ENCODE measurements at places on chromosomes 6 and 20. TPM values are rescaled to one million over a fixed set of nuclear protein-coding genes. Genes with fewer than 3 reads are reported as not detected.

VGLL2 gene
- total RNA-seq = not detected

KHDRBS2 gene
- total RNA-seq = not detected

GLO1 gene
- total RNA-seq = 273 TPM

BLOC1S5 gene
- 20.8 TPM for total RNA-seq

OPRL1 gene
- 0.38 TPM for total RNA-seq

OVOL2 gene
- 0.17 TPM for total RNA-seq

DNA sequence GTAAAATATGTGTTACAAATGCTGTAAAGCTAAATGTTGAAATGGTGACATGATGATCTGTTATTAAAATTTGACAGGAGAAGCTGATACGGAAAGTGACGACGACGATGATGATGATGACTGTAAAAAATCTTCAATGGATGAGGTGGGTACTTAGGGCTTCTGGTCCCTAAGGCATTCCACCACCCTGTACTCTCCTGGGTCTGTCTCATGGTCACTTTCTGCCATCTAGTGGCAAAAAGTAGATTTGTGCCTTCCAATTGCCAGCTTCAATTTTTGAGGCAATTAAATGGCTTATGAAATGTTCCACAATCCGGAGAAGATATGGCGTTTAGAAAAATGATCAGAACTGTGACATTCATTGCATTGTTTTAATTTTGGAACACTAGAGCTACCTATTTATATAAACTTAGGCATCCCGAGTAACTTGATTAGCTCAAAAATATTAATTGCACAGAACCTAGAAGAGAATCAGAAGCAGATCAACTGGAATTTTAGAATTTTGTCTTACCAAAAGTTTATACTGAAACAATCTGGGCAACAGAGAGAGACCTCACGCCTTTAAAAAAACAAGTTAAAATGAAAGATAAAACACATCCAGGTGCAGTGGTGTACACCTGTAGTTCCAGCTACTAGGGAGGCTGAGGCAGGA is 346.5 kb upstream of the PLCB4 start:
- DNase-seq = peak; percentile 51

DNA sequence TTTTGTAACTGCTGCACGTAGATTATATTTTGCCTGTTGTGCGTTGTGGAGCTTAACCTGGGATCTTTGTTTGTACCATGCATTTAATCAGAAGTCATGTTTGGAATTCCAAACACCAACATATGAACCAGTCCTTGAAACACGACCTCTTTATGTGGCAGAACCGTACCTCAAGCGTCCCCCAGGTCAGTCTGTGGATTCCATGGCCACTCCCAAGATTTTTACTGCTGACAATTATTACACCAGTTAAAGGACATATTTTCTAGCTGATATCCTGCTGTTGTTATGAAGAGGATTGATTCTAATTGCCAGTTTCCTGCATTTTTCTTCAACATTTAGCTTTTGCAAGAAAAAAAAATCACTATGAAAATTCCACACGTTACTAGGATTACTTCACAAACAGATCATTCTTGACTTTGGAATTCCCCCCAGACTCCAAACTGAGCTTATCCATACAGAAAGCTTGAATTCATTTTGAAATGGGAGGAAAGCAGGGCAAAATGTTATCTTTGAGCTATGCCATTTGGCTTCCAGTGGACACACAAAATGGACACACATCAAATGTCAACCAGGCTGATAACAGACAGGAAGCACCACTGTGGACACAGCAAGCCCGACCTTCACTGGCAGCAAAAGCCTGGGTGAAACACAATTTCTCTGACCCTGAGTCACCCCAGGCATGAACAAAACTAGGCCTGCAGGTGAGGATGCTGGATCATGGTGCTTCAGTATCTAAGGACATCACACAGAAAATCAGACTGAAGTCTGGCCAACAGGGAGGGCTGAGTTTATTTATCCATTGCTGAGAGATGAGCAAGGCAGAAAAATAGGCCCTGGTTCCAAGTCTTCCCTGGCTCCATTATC is 542.9 kb upstream of the JAG1 start:
- peak; percentile 65 for DNase-seq

DNA sequence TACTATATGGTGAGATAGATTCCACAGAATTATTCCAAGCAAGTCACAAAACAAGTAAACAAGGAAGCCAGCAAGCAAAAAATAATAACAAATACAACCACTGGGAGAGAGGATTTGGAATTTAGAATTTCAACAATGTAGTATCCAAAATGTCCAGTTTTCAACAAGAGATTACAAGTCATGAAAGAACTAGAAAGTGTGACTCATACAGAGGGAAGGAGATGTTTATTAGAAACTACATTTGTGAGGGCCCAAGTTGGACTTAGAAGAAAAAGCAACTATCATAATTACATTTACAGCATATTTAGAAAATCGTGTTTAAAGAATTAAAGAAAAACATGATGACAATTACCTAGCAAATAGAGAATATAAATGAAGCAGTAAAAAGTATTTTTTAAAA is 494.6 kb upstream of the ID4 start:
- DNase-seq = no peak

GRCh38 chr6:75263401-75263750 is 19.8 kb upstream of the COX7A2 start:
- DNase-seq = no peak

GRCh38 chr6:82408952-82409431 is 45.4 kb downstream of the TPBG start:
- no peak for DNase-seq

- DNase-seq = no peak
Measured at GRCh38 chr6:10402648-10403311, 12.1 kb downstream of the TFAP2A start.

GRCh38 chr6:13396241-13396792 is 68.0 kb upstream of the TBC1D7 start:
- no peak for DNase-seq

GRCh38 chr20:41175727-41176330 is 38.5 kb downstream of the PLCG1 start:
- no peak for DNase-seq

GRCh38 chr6:141464490-141464889 is 668.2 kb upstream of the GJE1 start:
- DNase-seq = peak; percentile 14

DNA sequence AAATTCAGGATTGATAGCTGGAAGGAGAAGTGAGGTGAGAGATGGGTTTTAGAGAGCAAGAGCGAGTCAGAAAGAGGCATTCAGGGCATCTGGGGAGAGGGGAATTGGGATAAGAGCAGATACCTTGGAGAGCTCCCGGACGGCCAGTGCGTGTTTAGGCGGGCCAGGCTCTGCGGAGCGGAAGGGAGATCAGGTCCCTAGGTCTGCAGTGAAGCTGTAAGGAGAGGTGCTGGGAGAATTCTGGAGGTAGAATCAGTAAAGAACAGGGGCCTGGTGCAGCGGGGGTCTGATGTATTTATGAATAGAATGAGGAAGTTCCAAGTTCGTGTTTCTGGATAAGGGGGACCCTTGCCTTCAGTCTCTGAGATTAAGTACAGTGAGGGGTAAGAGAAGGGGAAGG is 47.4 kb upstream of the FAM83D start:
- DNase-seq = no peak

DNA sequence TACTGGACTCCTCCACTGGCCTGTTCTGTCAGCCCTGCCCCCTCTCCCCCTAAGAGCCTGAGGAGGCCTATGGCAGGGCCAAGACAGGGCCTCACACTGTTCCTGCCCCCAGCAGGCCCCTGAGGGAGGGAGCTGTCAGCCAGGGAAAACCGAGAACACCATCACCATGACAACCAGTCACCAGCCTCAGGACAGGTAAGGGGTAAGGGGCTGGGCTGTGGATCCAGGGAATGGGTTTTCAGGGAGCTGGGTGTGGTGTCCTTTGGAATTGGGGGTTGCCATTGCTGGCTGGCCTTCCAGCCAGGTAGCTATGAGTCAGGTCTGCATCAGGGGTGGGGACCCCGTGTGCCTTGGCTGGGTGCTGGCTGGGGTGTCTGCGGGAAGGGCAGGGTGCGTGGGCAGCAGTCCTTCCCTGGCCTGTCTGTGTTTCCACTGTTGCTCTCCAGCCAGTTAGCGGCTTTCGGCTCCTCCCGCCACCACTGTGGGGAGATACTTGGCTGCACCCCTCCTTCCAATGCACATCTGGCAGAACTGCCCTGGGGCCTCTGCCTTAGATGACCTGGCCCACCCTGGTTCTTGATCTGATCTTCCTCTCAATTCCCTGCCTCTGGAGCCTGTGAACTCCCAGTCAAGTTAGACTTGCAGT is 3.9 kb downstream of the SLC29A1 start:
- no peak for DNase-seq

DNA sequence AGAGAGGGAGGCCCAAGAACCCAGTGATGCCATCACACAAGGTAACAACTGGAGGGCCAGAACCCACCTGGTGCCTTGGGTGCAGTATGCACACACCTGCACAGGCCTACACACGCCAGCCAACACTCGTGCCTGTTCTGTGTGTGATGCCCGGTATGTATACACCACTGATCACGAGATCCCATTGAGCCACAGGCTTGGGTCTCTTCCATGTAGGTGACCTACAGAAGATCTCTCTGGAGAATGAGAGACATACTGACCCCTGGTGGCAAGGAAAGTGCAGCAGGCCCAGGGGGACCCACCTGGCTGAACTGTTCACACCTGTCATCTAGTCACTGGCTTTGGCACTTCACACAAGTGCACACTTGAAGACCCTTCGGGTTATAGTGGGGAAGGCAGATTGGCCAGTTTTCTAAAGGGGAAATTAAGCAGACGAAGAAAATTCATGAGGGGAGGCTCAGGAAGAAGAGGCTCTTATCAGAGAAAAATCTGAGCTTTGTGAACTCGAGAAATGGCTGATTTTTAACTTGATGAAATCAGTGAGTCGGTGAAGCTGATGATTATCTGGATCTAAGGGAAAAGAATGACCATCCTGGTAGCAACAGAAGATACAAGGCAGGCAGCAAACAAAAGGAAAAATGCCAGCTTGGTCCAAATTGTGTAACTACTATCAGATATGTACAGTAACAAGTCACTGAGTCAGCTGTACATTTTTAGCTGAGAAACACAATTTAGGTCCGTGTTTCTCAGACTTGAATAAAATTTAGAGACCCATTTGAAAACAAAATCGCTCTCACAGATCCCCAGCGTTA is 69.1 kb upstream of the PBOV1 start:
- peak; percentile 40 for DNase-seq

DNA sequence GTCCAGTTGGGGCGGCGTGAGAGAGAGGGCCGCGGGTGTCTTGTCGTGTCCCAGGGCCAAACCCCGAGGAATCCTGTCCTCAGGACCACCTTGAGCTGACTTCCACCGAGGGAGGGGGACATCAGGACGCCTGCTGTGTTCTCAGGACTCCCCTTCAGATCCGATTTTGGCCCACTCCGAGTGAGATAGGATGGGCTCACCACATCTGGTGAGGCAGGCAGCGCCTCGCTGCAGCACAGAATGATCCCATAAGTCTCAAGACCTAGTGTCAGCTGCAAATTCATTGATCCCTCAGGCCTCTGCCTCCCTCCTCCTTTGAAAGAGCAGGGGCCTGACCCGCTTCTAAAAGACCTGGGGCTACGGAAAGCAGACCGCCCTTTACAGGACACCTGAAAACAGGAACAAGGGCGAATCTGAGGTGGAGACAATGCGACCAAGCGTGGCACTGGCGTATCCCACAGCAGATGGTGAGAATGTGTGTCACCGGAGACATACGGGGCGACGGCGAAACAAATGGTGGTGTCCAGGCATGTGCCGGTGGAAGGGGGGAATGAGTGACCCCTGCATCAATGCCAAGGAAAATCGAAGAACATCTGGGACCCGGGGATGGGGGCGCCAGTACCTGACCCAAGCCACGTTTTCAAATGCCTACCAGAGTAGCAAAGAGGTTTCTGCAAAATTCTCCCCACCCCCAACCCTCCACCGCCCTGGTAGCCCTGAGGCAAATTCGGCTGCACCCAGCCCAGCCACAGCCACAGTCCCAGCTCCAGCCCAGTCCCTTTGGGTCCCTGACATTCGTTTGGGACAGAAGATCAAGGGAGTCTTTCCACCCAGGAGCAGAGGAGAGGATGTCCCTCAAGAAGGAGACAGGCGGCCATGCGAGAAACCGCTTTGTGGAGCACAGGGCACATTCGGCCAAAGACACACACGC is 162.1 kb upstream of the ZNF337 start:
- no peak for DNase-seq

- no peak for DNase-seq
Measured at GRCh38 chr6:105791583-105792318, 294.4 kb upstream of the PRDM1 start.

DNA sequence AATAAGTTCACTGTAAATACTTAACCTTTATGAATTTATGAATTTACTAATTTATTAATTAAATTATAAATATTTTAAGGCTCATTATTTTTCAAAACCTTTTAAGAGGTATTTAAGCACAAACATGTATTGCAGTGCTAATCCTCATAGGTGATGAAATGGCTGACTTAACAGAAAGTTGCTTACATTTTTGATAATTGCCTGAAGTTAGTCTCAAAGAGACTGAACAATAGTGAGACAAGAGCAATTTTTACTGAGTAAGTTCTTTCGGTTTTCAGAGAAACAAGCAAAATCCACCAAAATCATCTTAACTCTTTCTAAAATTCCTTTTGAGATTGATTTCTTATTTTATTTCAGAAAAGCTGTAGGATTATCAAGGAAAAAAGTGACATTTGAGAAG is 137.3 kb upstream of the VGLL2 start:
- DNase-seq = no peak

GRCh38 chr20:57426271-57426689 is 35.1 kb downstream of the RBM38 start:
- DNase-seq = no peak

DNA sequence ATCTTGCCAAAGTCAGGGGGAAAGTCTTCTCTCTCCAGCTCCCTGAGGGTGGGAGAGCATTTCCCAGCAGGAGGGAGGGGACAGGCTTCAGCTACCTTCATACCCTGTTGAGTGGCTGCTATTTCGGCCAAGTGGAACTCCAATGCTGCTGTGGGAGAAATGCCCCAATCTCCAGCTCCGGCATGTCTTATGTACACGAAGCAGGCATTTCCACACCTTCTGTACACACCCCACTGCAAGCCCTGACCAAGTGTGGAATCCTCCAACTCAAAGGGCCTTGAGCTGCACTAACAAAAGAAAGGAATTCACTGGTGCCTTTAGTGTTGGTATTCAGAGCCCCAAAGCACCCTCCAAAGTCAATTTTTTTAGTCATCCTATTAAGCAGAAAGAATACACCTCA is 313.6 kb upstream of the NT5E start:
- no peak for DNase-seq

DNA sequence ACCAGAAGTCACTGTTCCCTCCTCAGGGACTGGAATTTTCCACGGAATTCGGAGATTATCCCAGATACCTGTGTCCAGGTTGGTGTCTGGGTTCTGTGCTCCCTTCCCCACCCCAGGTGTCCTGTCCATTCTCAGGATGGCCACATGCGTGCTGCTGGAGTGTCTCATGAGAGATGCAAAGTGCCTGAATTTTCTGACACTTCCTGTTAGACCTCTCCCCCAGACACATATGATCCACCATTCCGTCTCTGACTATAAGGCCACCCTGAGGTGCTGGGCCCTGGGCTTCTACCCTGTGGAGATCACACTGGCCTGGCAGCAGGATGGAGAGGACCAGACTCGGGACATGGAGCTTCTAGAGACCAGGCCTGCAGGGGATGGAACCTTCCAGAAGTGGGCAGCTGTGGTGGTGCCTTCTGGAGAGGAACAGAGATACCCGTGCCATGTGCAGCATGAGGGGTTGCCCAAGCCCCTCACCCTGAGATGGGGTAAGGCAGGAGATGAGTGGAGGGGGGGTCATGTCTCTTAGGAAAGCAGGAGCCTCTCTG is 14.4 kb upstream of the HLA-A start:
- DNase-seq = no peak

All from Caki2 (cell line).